ENCODE measurements at places on chromosomes 11 and 22. TPM values are rescaled to one million over a fixed set of nuclear protein-coding genes. Genes with fewer than 3 reads are reported as not detected.

GRCh38 chr11:2383852-2384804 is 7.0 kb downstream of the CD81 start:
- no peak for DNase-seq

GRCh38 chr22:33357981-33358399 is 299.8 kb upstream of the SYN3 start:
- DNase-seq, result no peak

GRCh38 chr11:1889941-1890855 is 1.5 kb downstream of the PRR33 start:
- DNase-seq, result peak; percentile 58

GRCh38 chr11:80241766-80242165 is 800.9 kb upstream of the TENM4 start:
- DNase-seq, result no peak

GRCh38 chr22:28346308-28346707 is 333.3 kb downstream of the TTC28 start:
- DNase-seq, result no peak

The OR10A2 gene
- total RNA-seq, result not detected
